Activated CD4-positive, alpha-beta T cell treated with anti-CD3 and anti-CD28 coated beads, Interleukin-2, amount 10 ng/mL, durations not matched to agents 7 days and 5 days (primary cell): ENCODE measurements at places on chromosomes 3 and 15. TPM values are rescaled to one million over a fixed set of nuclear protein-coding genes. Genes with fewer than 3 reads are reported as not detected.

Gene TBC1D5
- 48.4 TPM for total RNA-seq

Gene RTP1
- not detected for total RNA-seq

GRCh38 chr15:95656595-95656994 lies 673.9 kb upstream of the NR2F2 start:
- H3K4me3 ChIP-seq, result no peak overlapping the region
- DNase-seq, result no peak
- no peak overlapping the region for H3K27ac ChIP-seq
- H3K4me1 ChIP-seq, result no peaks in the 10 kb centered on the region
- peaks cover 5% of the 10 kb centered on the region for H3K27me3 ChIP-seq
- H3K36me3 ChIP-seq, result no peaks in the 10 kb centered on the region

Gene TMEM45A
- total RNA-seq, result 0.15 TPM

GRCh38 chr3:185820973-185821758 lies 3.7 kb downstream of the IGF2BP2 start:
- peaks cover 57% of the 10 kb centered on the region for H3K27me3 ChIP-seq
- no peak overlapping the region for H3K4me3 ChIP-seq
- H3K27ac ChIP-seq, result no peak overlapping the region
- DNase-seq, result no peak
- no peaks in the 10 kb centered on the region for H3K36me3 ChIP-seq

DNA sequence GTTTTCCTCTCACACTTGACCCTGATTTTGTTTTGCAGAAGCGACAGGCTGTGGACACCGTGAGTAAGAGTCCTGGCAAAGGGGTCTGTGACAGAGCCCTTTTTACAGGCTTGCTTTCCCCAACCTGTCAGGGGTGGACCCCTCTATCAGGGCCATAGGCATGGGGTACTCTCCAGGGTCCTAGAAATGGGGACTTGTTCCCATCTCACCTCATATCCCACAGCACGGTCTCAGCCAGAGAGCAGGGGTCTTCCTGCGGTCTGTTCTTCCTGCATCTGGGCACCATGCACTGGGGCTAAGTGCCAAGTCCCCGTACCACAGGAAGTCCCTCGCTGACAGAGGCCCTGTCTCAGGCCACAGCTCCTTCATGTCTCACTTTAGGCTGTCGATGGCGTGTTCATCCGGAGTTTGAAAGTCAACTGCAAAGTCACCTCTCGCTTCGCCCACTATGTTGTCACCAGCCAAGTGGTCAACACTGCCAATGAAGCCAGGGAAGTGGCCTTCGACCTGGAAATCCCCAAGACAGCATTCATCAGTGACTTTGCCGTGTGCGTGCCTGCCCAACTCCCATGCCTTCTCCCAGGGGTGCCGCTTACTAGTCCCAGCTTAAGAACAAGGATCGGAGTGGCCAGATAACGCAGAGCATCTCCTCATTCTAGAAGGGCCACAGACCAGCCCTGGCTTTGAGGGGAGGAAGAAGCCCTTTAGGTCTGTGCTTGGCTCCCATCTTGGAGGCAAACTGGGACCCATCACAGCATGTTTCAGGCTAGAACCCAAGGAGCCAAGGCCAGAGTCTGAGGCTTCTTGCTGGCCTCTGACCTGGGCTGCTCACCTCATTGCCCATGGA lies 783 bp downstream of the ITIH1 start:
- DNase-seq, result no peak
- H3K4me1 ChIP-seq, result no peaks in the 10 kb centered on the region
- H3K4me3 ChIP-seq, result no peak overlapping the region
- H3K36me3 ChIP-seq, result no peaks in the 10 kb centered on the region
- H3K27ac ChIP-seq, result no peak overlapping the region
- peaks cover 12% of the 10 kb centered on the region for H3K27me3 ChIP-seq

DNA sequence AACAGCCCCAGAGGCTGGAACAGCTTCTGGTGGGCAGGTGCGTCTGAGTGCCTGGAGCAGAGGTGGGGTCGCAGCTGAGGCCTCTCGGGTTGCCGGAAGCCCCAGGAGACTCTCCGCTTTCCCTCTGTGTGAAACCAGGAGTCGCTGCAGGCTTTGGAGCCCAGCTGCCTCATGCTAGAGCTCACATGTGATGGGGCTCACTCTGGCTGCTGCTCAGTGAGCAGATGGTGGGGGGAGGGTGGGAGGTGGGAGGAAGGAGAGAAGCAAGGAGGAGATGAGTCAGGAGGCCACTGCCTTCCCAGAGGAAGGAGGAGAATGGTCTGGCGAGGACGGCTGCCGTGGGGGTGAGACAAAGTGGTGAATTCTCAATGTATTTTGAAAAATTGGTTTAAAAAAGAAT lies 290.1 kb upstream of the CHRNA7 start:
- H3K4me1 ChIP-seq, result no peaks in the 10 kb centered on the region
- H3K4me3 ChIP-seq, result no peak overlapping the region
- no peak overlapping the region for H3K27ac ChIP-seq

Gene GABPB1
- total RNA-seq, result 30.0 TPM

Gene TUBGCP5
- total RNA-seq, result 21.7 TPM

DNA sequence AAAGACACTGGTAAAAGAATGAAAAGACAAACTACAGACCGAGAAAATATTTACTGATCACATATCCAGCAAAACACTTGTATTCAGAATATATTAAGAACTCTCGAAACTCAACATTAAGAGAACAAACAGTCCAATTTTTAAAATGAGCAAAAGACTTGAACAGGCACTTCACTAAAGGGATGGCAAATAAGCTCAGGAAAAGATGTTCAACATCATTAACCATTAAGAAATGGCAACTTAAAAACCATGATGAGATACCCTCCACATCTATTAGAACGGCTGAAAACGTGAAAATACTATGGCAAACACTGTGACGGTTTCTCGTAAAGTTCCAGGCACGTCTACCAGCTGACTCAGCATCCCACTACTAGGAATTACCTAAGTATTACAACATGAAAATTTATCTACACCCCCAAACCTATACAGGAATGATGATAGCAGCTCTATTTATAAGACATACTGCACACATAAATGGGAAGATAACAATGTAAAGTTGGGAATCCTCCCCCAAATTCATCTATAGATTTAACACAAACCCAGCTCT lies 86.1 kb upstream of the PROK2 start:
- no peaks in the 10 kb centered on the region for H3K36me3 ChIP-seq
- H3K4me3 ChIP-seq, result no peak overlapping the region
- no peak for DNase-seq
- no peak overlapping the region for H3K27ac ChIP-seq
- peaks cover 25% of the 10 kb centered on the region for H3K4me1 ChIP-seq
- H3K27me3 ChIP-seq, result peaks cover 26% of the 10 kb centered on the region

DNA sequence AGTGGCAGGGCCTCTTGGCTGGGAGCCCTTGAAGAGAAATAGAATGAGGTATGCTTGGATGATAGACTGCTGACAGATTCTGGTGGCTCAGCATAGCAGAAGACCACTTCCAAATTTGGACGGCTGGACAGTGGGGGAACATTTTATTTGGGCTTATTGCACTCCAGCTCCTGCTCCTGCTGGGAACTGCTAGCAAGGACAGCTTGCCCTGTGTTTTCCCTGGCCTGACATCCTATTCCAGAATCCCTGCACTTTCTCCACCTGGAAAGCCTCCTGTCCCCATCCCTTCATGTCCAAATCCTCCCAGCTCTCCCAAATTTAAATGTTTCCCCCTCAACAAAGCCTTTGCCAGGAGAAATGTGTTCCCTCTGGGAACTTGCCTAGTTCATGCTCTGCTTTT lies 9.8 kb upstream of the COLQ start:
- no peaks in the 10 kb centered on the region for H3K27me3 ChIP-seq
- DNase-seq, result no peak
- peaks cover 2% of the 10 kb centered on the region for H3K36me3 ChIP-seq
- no peak overlapping the region for H3K27ac ChIP-seq
- H3K4me3 ChIP-seq, result no peak overlapping the region
